ENCODE measurements at places on chromosomes 4 and X. TPM values are rescaled to one million over a fixed set of nuclear protein-coding genes. Genes with fewer than 3 reads are reported as not detected.

The ZCCHC12 gene
- not detected for total RNA-seq

The SLC38A5 gene
- total RNA-seq, result 4.8 TPM

The VSIG4 gene
- 38.4 TPM for total RNA-seq

The ARAP2 gene
- total RNA-seq, result 3.7 TPM

The DIPK2B gene
- 9.4 TPM for total RNA-seq

The HSD17B13 gene
- not detected for total RNA-seq
